ENCODE measurements at places on chromosomes 7 and 10. TPM values are rescaled to one million over a fixed set of nuclear protein-coding genes. Genes with fewer than 3 reads are reported as not detected.

- no peak for DNase-seq
These were observed 140.1 kb downstream of the GFRA1 start for GRCh38 chr10:116132780-116133399.

- peak; percentile 97 for DNase-seq
These were observed 67.3 kb downstream of the VWA2 start for GRCh38 chr10:114306116-114306973.

GRCh38 chr10:3852147-3852904 is 67.3 kb upstream of the KLF6 start:
- DNase-seq: peak; percentile 88

- no peak for DNase-seq
These were observed 36.5 kb upstream of the TNKS2 start for GRCh38 chr10:91761721-91762120.

GRCh38 chr10:87931836-87932230 is 68.4 kb downstream of the PTEN start:
- peak; percentile 3 for DNase-seq

GRCh38 chr7:131225619-131226513 is 101.8 kb upstream of the MKLN1 start:
- DNase-seq: peak; percentile 66

The KCNMA1 gene
- total RNA-seq: 32.8 TPM

The HPS1 gene
- total RNA-seq: 6.3 TPM

All from Daoy (cell line).